Pancreas (tissue), 10 donors: ENCODE measurements at places on chromosomes 11 and 22. TPM values are rescaled to one million over a fixed set of nuclear protein-coding genes. Genes with fewer than 3 reads are reported as not detected.

DNA sequence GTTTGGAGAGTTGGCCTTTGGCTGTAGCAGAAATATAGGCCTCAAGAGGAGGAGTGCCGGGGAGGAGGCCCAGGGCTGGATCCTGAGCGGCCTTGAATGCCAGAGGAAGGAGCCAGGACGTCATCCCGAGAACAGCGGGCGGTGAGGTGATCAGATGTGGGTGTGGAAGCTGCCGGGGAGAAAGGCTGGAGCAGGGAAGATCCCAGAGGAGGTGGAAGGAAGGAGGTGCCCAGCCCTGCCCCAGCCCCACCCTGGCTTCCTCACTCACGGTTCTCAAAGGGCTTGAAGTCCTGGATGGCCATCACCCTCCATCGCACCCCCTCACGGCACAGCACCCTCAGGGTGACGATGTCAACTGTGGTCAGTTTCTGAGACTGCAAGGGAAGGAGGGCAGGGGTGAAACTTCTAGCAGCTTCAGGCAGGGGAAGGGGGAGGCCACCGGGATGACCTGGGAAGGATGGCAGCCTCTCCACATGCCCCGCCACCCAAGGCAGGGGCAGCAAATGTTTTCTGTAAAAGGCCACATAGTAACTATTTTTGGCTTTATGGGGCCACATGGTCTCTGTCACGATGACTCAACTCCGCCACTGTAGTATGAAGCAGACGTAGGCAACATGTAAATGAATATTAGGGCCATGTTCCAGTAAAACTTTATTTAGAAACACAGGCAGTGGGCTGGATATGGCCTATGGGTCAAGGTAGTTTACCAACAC, 10.7 kb downstream of the IL2RB start:
- H3K27me3 ChIP-seq, result no peaks in the 10 kb centered on the region
- DNase-seq, result no peak
- H3K36me3 ChIP-seq, result no peaks in the 10 kb centered on the region
- no peak overlapping the region for H3K4me3 ChIP-seq
- H3K27ac ChIP-seq, result no peak overlapping the region

The KRTAP5-10 gene
- total RNA-seq, result not detected

GRCh38 chr11:57123590-57123989, 58.2 kb upstream of the LRRC55 start:
- no peaks in the 10 kb centered on the region for H3K4me1 ChIP-seq
- no peaks in the 10 kb centered on the region for H3K27me3 ChIP-seq
- no peaks in the 10 kb centered on the region for H3K36me3 ChIP-seq
- no peak for DNase-seq
- no peak overlapping the region for H3K27ac ChIP-seq

- no peaks in the 10 kb centered on the region for H3K36me3 ChIP-seq
- H3K27ac ChIP-seq, result no peak overlapping the region
Measured at GRCh38 chr11:61460986-61461385, 31.1 kb downstream of the SDHAF2 start.

- no peaks in the 10 kb centered on the region for H3K27me3 ChIP-seq
- no peak for DNase-seq
- no peaks in the 10 kb centered on the region for H3K4me1 ChIP-seq
- no peak overlapping the region for H3K27ac ChIP-seq
- H3K36me3 ChIP-seq, result no peaks in the 10 kb centered on the region
Measured at GRCh38 chr11:61480994-61481335, 27.6 kb upstream of the LRRC10B start.

- peaks cover 54% of the 10 kb centered on the region for H3K4me1 ChIP-seq
- no peak overlapping the region for H3K4me3 ChIP-seq
- peak overlapping the region; percentile 16 for H3K27ac ChIP-seq
- H3K27me3 ChIP-seq, result no peaks in the 10 kb centered on the region
- no peaks in the 10 kb centered on the region for H3K36me3 ChIP-seq
Measured at GRCh38 chr11:12216671-12217374, 106.4 kb downstream of the MICAL2 start.

The SLC1A2 gene
- 55.5 TPM for total RNA-seq

The ATF4 gene
- 235 TPM for total RNA-seq

- no peak overlapping the region for H3K4me3 ChIP-seq
- no peaks in the 10 kb centered on the region for H3K36me3 ChIP-seq
- no peaks in the 10 kb centered on the region for H3K27me3 ChIP-seq
Measured at GRCh38 chr11:23155503-23155902, 295.2 kb upstream of the CCDC179 start.

DNA sequence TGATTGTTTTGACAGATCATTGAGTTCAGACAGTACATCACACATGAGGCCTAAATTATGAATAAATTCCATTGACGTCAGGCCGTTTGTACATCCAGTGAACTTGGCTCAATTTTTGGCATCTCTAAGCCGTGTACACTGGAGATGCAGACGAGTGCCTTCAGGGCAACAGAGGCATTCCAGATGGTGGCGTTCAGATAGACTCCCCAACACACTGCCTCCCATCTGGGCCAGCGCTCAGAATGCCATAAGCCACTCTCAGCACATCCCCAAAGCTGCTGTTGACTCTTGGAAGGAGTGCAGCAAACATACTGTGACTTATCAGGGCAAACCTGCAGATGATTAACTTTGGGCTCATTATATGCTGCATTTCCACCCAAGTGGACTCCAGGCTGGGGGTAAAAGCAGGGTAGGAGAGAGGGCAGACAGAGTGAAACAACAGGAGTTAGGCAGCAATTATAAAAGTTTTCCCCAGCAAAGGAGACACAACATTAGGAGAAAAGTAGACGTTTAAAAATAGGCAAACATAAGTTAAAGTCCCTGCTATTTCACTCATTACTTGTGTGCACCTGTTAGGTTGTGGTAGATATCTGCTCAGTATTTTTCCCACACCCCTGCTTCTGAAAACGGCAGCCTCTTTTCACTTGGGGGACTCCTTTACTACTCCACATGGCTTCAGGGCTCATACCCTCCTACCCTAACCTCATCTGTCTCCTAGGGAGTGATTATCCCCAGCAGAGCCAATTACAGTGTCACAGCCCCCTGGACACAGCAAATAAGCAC, 60.2 kb upstream of the PDE3B start:
- DNase-seq, result peak; percentile 34
- H3K4me3 ChIP-seq, result no peak overlapping the region
- peak overlapping the region; percentile 64 for H3K27ac ChIP-seq
- no peaks in the 10 kb centered on the region for H3K27me3 ChIP-seq
- H3K36me3 ChIP-seq, result no peaks in the 10 kb centered on the region

DNA sequence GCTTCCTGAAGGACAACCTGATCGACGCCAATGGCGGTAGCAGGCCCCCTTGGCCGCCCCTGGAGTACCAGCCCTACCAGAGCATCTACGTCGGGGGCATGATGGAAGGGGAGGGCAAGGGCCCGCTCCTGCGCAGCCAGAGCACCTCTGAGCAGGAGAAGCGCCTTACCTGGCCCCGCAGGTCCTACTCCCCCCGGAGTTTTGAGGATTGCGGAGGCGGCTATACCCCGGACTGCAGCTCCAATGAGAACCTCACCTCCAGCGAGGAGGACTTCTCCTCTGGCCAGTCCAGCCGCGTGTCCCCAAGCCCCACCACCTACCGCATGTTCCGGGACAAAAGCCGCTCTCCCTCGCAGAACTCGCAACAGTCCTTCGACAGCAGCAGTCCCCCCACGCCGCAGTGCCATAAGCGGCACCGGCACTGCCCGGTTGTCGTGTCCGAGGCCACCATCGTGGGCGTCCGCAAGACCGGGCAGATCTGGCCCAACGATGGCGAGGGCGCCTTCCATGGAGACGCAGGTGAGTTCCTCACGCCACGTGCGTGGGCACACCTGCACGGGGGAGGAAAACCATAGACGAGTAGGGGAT, 1.5 kb downstream of the BCR start:
- H3K4me1 ChIP-seq, result peaks cover 39% of the 10 kb centered on the region
- DNase-seq, result no peak
- no peaks in the 10 kb centered on the region for H3K27me3 ChIP-seq
- H3K27ac ChIP-seq, result no peak overlapping the region
- H3K36me3 ChIP-seq, result no peaks in the 10 kb centered on the region

The MAP6 gene
- total RNA-seq, result 1.2 TPM
